Calu3 (cell line): ENCODE measurements at places on chromosomes 6 and 20. TPM values are rescaled to one million over a fixed set of nuclear protein-coding genes. Genes with fewer than 3 reads are reported as not detected.

The KCNQ2 gene
- 0.07 and 0.38 TPM in 2 replicates for total RNA-seq

The FABP7 gene
- total RNA-seq, result not detected in 2 replicates

The GRM1 gene
- 0.12 TPM in 1 of 2 replicates, not detected in the other for total RNA-seq

The FBXL4 gene
- 11.5 and 13.1 TPM in 2 replicates for total RNA-seq

The NR2E1 gene
- not detected in 2 replicates for total RNA-seq
